ENCODE measurements at places on chromosomes 7 and 10.

DNA sequence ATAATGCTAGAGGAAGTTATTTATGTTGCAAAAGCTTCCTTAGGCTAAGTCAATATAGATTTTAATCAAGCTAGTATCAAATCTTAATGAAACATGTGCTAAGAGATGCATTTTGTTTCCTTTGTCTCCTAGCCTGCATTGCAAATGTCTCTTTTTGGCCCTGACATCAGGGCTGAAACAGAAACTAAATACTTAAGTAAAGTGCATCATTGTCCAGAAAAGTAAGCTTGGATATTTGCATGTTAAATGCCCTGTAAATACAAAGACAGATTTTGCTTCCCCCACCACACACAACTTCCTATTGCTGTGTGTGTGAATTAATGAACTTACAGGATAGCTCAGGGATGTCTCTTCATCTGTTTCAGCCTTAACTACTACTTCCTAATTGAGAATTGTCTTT lies 10.0 kb upstream of the STAMBPL1 start:
- DNase-seq, result no peak

GRCh38 chr10:96651998-96652431 lies 65.2 kb upstream of the TM9SF3 start:
- DNase-seq, result no peak

DNA sequence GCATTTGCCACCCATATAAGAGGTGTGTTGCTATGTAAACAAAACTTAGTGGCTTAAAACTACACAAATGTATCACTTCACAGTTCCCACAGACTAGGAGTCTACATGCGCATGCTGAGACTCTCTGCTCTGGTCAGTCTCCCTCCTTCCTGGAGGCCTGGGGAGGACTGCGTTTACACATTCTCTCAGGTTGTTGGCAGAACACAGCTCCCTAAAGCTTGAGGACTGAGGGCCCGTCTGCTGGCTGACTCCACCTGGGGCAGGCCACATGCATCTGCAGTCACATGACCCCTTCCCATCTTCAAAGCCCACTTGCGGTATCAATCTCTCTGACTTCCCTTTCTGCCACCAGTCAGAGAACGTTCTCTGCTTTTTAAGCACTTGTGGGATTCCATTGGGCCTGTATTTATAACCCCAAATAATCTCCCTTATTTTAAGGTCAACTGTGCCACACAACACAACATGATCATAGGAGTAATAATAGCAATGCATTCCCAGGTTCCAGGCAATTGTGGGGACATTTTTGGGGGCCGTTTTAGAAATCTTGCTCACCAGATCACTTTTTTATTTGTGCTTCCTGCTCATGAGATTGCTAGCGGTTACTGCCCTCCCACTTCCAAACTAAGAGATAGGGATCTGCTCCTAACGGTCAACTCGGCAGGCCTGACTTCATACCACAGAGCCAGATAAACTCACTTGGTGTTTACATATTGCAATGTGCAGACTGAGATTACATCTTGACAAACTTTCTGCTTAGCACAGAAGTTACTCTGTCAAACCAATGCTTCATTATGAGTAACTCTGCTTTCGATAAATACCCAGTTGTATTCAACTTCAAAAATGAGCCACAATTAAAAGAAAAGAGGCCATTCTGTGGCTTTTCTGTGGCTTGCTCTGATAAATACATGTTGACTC lies 96.3 kb downstream of the ALOX5 start:
- no peak for DNase-seq

DNA sequence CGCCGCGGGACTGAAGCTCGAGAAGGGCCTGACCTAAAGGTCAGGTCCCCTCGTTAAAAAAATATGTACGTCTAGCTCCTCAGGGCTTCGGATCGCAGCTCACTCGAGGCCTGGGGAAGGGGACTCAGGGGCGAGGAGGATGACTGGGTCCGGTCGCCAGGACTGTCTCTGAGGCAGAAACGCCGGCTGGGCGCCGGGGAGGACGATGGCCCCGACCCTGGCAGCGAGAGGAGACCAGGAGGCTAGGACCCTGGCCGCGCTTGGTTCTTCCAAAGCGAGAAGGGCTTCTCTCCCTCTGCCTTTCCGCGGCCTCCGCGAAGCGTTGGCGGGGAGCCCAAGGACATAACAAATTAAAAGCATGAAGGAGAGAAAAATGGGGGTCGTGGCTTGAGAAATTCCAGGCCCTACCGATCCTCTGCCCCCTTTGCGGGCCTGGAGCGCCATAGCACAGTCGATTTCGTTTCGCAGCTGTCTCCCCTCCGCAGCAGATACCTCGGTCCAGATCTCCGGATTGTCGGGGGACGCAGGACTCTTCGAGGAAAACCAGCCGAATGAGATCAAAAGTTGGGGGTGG lies 3.1 kb downstream of the NKX2-3 start:
- no peak for DNase-seq

GRCh38 chr7:101565601-101566209 lies 63.4 kb downstream of the MYL10 start:
- DNase-seq, result peak; percentile 40

DNA sequence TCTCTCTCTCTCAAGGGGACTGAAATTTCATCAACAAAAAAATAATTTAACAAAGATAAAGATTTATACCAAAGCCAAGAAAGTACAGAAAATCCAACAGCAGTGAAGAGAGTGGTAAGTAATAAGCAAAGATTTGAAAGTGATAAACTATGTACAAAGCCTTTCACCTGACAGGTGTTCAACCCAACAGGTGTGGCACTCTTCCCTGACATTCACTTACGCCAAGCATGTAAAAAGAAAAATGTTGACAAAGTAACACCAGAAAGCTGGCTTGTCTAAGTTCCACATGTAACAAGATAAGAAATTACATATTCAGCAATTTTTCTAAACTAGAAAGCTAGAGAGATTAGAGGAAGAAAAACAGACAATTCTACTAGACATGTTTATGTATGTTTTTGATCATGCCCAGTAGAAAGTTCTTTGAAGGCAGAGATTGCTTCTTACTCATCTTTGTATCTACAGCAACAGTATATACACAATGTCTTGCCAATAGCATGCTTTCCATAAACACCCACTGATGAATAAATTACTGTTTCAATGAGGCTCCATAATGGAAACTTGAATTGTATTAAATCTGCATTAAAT lies 468.5 kb downstream of the PARD3 start:
- DNase-seq, result no peak

DNA sequence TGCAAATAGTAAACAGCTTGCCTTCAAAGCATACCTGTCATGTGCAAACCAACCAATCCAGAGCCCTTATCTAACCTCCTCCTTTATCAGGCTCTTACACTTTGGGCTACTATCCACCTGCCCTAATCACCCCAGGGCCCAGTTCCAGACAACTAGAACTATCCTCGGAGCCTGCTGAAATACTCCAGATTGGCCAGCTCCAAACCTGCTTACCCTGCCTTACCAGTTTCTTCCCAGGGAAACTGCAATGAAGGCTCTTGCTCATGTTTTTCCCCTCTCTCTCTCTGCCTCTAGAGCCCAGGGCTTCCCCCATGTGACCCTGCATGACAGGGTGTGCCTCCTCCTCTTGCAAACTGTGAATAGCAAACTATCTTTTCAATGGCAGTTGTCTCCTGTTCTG lies 81.4 kb upstream of the CAPZA2 start:
- DNase-seq, result no peak

GRCh38 chr7:107998660-107999480 lies 4.1 kb downstream of the LAMB1 start:
- no peak for DNase-seq

- no peak for DNase-seq
Measured at GRCh38 chr10:70772627-70773026, 12.6 kb downstream of the TBATA start.

- DNase-seq, result no peak
Measured at GRCh38 chr10:72802763-72803505, 90.6 kb upstream of the OIT3 start.

DNA sequence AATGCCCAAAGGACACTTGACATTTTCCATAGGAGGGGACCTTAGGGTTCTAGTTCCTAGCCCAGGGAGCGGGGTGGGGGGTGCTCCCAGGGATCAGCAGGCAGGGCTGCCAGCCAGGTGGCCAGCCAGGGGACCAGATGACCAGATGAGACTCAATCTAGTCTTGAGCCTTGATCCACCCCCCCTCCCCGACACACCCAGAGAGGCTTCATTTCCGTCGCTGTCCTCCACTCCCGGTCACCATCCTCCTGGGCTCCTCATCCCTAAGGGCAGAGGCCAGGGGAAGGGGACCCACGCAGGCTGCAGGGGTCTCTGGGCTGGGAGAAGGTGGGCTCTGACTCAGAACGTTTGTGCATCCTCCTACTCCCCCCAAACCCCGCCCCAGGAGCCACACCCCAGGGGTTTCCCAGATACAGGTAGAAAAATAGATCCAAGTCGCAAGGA lies 1.0 kb downstream of the STX1A start:
- DNase-seq, result no peak

- no peak for DNase-seq
Measured at GRCh38 chr7:22720791-22721786, 5.9 kb upstream of the IL6 start.

DNA sequence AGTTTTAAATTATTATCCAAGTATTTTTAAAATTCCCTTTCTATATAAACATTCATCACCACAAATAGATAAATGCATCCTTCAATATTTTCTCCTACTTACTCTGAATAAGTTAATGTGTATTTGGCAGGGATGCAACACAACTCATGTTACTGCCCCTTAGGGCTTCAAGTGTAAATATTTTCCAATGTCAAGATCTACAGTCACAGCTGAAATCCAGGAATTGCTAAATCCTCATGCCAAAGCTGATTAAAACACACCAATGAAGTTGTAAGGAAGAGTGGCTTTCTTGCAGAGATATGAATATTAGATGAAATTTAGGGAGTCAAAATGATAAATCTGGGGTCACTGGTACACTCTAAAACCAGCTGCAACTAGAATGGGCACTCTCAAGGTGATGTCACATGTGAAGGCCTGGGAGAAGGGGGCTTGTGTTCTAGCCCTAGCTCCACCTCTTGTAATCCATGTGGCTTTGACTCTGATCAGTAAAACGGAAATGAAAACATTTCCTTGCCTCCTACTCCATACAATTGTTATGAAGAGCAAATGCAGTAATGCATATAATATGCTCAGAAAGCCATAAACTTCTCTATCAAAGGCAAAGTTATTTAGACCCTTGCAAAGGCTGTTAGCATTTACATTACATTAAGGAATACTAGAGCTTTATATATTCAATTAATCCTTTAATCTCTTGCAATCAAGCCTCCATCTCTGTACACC lies 228.1 kb upstream of the NFE2L3 start:
- no peak for DNase-seq

DNA sequence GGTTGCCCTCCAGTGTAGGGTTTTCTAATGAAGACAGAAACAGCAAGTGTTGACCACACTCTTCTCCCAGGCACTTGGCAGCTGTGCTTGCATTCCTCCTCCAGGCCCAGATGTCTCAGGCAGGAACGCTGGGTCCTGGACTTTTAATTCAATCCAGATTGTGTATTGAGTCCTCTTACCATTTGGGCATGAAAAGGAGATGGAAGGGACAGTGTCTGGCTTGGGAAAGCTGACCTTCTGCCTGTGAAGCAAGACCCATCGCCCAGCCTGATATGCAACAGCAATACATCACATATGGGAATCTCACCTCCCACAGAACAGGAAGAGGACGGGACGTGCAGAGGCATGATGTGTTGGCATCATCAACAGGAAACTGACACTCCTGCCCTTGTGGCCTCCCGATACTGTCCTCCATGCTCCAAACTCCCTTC lies 174.4 kb upstream of the LYZL2 start:
- DNase-seq, result no peak

DNA sequence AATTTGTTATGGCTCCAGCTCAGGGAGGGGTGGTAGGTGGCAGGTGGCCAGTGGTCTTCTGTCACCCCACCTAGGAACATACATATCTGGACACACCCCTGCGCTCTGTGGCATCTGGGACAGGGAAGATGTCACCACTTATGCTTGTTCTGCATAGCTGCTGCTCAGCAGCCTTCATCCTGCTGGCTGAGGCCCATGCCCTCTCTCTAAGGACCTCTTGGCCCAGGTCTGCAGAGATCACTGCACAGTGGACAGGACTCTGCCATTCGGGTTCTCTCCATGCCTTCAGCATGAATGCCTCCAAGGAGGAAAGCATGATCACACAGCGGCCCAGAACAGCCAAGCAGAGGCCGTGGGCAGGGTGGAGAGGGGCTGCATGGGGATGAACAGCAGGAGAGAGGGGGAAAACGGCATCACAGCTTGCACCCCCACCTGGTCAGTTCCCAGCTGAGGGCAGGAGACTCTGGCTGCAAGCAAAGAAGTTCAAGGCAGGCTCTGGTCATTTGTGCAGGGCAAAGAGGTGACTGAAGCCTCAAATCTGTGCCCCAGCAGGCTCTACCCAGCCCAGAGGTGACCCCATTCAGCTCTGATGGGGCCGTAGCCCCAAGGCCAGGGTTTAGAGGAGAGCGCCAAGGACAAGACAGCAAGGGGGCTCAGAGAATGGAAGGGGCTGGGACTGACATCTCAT lies 47.8 kb upstream of the GDF10 start:
- DNase-seq, result no peak

- DNase-seq, result no peak
Measured at GRCh38 chr10:131755200-131755599, 145.6 kb upstream of the PPP2R2D start.

DNA sequence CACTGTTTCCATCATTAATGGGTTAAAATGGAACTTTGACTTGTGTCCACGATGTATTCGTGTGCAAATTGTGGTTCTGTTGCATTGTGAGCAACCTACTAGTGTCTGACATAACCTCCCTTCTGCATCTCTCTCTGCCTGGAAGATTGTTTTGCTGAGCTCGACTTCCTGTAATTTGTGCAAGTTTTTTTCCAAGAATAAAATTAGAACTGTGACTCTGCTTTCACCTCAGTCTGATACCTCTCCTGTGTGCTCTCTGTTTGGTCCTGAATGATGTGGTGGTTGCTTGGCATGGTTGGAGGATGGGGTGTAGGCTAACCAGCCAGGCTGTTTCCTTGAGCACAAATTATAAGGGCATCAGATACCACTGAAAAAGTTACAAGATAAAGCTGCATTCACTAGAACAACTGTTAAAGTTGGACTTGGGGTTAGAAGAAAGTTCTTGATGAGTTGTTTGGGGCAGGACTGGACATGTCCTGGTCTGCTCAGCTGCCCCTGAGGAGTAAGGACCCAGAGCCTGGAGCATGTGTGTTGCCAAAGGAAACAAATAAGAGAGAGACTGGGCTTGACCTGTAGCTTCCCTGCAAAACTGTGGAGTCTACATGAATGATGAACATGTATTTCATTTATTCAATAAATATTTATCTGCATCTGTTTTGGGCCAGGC lies 1.9 kb upstream of the VOPP1 start:
- DNase-seq, result no peak

GRCh38 chr10:22693371-22693784 lies 21.0 kb downstream of the PIP4K2A start:
- DNase-seq, result no peak

- no peak for DNase-seq
Measured at GRCh38 chr10:112304267-112304859, 21.2 kb downstream of the TECTB start.

GRCh38 chr7:105268056-105268455 lies 120.7 kb downstream of the SRPK2 start:
- no peak for DNase-seq

DNA sequence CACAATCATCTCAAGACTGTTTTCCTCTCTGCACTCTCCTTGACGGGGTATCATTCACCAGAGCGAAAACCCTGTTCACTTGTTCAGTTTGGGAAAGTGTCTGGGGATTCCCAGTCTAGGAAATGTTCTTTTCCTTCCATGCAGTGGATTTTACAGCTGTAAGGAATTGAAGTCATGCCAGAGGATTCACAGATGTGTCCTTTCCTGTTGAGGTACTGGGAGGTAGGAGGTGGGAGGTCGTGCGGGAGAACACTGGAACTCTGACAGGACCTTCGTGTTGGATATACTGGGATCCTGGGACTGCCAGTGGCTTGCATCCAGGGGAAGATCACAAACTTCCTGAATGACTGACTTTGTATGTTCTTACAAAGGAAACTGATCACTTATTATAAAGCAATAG lies 185.5 kb downstream of the BMPER start:
- no peak for DNase-seq
